ENCODE measurements at places on chromosomes 3 and 15. TPM values are rescaled to one million over a fixed set of nuclear protein-coding genes. Genes with fewer than 3 reads are reported as not detected.
A peak's percentile ranks its signal among the peaks of the same experiment; 100 is the strongest.

CDHR4 gene
- total RNA-seq = not detected

GPR149 gene
- total RNA-seq = not detected

GRCh38 chr3:128648940-128649663 is 1.5 kb downstream of the RPN1 start:
- DNase-seq = no peak

CLRN1 gene
- not detected for total RNA-seq

SLC12A1 gene
- not detected for total RNA-seq

GRCh38 chr3:64422192-64422591 is 196.9 kb upstream of the PRICKLE2 start:
- no peak for DNase-seq

DNA sequence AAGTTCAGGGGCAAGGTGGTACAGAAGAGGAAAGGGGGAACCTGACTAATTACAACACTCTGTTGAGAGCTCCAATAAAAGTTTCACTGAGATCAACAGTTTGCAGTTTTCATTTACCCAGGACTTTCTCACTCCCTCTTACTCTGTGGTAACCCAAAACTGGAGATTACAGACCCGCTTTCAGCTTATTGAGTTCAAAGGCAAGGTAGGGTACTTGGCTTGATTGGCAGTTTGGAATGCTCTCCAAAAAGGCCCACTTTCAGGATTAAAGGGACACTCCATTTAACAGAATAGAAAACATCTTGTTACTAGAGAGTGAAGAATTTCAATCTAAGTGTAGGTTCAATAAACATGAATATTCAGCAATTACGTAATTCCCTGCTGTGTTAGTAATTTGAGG is 117.6 kb upstream of the ETV5 start:
- DNase-seq = no peak

- no peak for DNase-seq
Observed at GRCh38 chr3:157390713-157391515, 45.7 kb upstream of the PTX3 start.

KNL1 gene
- 0.99 TPM for total RNA-seq

DNA sequence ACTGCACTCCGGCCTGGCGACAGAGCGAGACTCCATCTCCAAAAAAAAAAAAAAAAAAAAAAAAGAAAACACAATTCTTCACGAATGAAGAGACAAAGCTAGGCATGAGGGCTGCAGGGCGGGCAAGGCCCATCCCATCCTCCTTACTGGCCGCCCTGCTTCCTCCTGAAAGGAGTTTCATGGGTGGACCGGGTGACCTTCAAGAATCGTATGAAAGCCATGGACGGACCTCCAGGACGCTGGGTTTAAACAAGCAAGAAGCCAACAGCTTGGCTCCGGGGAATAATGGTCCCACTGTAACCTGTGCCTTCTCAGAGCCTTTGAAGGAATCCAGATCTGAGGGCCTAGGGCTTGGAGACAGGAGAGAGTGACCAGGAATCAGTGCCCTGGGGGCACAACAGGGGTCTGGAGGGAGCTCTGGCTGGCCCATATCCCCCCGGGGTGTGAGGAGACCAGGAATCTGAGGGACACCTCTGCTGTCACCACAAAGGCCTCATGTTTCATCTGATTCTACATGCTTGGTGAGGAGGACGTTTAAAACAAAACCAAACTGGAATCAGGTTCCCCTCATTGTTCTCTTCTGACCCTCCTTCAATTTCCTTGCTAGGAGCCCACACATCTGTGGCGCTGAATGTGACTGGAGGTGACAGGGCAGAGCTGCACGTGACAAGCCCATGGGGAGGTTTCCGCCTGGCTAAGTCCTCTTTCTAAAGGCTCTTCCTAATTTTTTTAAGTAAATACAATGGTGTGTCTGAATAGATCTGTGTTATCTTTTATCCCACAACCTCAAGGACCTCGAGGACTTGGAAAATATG is 46.1 kb downstream of the WHAMM start:
- DNase-seq = no peak

GRCh38 chr3:53941184-53941583 is 49.5 kb upstream of the SELENOK start:
- DNase-seq = peak; percentile 16

GRCh38 chr15:68681836-68682235 is 103.0 kb downstream of the CORO2B start:
- DNase-seq = no peak

DNA sequence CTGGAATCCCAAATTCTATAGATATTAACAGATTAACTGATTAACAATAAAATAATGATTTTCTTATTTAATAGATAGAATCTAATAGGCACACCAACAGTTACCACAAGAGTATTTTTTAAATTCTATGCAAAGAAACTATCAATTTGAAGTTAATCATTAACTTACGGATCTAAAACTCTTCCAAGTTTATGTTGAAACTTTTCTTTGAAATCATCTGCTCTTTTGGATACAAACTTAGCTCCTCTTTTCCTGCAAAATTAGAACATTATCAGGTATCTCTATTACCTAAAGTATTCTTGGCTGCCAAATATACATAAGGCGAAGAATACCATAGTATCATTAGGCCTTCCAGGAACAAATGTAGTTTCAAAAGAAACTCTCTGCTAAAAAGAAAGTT is 34.8 kb downstream of the EFHB start:
- no peak for DNase-seq

GABRA5 gene
- total RNA-seq = not detected

KCNAB1 gene
- 0.16 TPM for total RNA-seq

DNA sequence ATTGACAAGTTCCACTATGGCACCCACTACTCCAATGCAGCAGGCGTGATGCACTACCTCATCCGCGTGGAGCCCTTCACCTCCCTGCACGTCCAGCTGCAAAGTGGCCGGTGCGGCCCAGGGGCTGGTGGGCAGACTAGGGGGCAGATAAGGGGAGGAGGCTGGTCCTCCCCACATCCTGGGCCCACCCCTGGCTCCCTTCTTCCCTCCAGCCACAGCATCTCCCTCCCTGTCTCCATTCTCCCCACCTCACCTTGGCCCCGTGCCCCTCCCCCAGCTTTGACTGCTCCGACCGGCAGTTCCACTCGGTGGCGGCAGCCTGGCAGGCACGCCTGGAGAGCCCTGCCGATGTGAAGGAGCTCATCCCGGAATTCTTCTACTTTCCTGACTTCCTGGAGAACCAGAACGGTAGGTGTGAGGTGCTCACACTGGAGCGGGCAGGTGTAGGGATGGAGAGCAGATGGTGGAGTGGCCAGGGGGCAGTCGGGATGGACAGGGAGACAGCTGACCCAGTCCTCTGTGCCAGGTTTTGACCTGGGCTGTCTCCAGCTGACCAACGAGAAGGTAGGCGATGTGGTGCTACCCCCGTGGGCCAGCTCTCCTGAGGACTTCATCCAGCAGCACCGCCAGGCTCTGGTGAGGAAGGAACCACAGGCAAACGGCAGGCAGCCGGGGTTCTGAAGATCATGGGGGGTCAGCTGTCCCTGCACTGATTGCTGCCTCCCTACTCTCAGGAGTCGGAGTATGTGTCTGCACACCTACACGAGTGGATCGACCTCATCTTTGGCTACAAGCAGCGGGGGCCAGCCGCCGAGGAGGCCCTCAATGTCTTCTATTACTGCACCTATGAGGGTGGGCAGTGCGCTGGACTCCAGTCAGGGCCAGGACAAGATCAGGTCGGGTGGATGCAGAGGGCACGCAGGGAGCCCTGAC is 26.0 kb downstream of the NBEAL2 start:
- DNase-seq = no peak

- DNase-seq = peak; percentile 74
Observed at GRCh38 chr3:178485756-178486155, 50.5 kb upstream of the KCNMB2 start.

- DNase-seq = no peak
Observed at GRCh38 chr15:64690008-64690407, 85.4 kb downstream of the RBPMS2 start.

GPR176 gene
- 32.6 TPM for total RNA-seq

- DNase-seq = no peak
Observed at GRCh38 chr3:61415201-61415600, 146.2 kb upstream of the PTPRG start.

GRCh38 chr3:37519661-37520060 is 342.0 kb upstream of the CTDSPL start:
- DNase-seq = no peak

ERICH6 gene
- total RNA-seq = not detected

GRCh38 chr3:90180096-90180495 is 1072.7 kb downstream of the EPHA3 start:
- DNase-seq = no peak

ZBTB20 gene
- total RNA-seq = 62.4 TPM

- no peak for DNase-seq
Observed at GRCh38 chr15:37015035-37015434, 85.3 kb downstream of the MEIS2 start.

Data from myocyte (in vitro differentiated cells).